ENCODE measurements at places on chromosomes 2 and 18.

- no peak for DNase-seq
Measured at GRCh38 chr2:113376253-113376912, 61.1 kb upstream of the ZNG1B start.

DNA sequence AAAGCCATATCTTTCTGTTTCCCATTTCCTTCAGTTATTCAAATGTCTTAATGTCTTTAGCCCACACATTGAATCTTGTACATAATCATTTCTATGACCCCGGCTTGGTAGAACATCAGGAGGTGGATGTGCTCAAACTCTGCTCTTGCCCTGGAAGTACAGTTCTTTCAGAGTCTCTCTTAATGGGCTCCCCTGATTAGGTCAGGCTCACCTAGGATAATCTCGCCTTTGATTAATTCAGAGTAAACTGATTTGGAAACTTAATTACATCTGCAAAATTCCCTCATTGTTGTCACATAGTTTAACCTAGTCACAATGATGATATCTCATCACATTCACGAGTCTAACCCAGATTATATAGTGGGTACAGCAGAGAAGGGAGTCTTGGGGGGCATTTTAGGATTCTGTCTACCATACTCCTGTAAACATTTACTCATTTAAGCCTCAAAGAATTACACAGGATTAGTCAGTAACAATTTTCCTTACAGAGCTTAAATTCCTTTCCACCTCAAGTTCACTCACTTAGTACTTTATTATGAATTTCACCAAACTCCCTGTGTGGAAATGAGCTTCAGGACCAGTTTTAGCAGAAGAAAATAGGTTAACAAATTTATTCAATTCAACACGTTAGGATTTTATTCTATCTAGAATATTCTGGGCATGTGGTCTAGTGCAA lies 135.5 kb downstream of the FHOD3 start:
- DNase-seq = no peak

DNA sequence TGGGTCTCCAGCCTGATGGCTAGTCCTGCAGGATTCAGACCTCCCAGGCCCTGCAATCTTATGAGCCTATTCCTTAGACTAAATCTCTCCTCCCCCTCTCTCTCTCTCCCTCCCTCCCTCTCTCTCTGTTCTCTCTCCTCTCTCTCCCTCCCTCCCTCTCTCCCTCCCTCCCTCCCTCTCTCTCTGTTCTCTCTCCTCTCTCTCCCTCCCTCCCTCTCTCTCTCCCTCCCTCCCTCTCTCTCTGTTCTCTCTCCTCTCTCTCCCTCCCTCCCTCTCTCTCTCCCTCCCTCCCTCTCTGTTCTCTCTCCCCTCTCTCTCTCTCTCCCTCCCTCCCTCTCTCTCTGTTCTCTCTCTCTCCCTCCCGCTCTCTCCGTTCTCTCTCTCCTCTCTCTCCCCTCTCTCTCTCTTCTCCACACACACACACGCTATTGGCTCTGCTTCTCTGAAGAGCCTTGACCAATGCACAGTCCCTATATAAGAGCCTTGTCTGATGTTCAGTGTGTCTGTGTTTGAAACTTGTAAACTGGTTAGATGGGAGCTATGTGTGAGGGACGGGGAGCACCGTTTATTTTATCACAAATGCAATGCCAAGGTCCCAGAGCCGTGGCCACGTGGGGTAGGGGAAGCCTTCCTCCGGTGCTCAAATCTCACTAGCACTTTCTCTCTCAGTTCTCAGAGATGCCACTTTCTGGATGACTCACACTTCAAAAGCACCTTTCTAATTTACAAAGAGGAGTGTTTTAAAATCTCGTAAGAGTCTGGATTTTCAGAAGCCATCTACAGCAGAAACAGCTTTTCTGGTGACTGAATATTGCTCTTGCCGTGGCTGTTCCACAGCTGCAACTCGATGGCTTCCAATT lies 9.4 kb upstream of the PRLH start:
- no peak for DNase-seq

GRCh38 chr2:203104273-203104672 lies 89.6 kb downstream of the NBEAL1 start:
- no peak for DNase-seq

GRCh38 chr2:191840921-191841320 lies 6.0 kb downstream of the CAVIN2 start:
- no peak for DNase-seq

DNA sequence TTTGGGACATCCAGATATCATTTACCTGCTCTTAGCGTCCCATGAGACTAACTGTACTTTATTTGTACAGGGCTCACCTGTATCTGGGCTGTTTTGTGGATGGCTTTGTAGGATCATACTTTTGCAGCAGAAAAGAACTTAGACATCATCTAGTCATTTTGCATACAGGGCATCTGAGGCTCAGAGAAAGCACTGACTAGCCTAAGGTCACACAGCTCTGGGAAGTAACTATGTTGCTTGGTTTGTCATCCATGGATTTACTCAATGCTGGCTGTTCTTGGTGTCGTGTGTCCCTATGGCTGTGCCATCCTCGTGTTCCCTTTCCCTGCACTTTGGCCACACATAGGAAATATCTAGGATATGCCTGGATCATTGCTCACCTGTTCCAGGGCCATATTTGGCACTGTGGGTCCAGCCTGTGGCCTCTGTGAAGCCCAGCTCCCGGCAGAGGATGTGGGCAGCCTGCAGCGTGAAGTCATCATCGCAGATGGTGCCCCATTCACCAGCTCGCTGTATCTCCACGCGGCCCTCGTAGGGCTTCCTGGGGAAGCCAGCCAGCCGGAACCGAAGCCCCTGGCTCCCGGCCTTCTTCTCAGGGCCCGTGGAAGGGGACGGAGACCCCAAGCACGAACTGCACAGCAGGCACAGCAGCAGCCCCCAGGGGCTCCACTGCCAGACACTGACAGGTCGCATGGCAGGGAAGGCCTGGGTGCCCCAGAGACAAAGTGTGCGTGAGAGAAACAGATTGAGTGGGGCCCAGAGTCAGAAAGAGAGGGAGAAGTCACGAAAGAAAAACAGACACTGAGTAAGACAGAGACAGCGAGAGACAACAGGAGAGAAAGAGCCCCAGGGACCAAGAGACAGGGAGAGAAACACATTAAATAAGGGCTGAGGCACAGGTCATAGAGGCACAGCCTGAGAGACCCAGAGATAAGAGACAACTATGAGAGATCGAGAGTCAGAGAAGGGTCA lies 1.5 kb downstream of the LOXL3 start:
- peak; percentile 47 for DNase-seq

GRCh38 chr18:22493940-22494339 lies 76.2 kb upstream of the CTAGE1 start:
- DNase-seq = no peak

DNA sequence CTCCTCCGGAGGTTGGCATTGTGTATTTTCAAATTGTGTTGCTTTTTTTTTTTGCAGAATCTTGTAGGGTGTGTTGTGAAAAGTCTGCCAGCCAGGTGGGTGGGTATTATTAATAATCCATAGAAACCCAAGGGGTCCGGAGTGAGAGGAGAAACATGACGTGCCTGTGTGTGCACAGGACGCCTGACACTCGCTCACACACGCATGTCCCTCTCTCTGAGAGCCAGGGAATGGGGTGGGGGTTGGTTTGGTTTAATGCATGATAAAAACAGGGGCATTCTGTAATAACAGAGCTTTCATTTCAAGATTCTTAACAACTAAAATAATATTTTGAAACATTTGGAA lies 224.8 kb downstream of the FAM210A start:
- no peak for DNase-seq

- DNase-seq = no peak
Measured at GRCh38 chr2:54099829-54100585, 15.4 kb upstream of the ACYP2 start.

GRCh38 chr2:196259507-196260481 lies 88.4 kb upstream of the STK17B start:
- no peak for DNase-seq

DNA sequence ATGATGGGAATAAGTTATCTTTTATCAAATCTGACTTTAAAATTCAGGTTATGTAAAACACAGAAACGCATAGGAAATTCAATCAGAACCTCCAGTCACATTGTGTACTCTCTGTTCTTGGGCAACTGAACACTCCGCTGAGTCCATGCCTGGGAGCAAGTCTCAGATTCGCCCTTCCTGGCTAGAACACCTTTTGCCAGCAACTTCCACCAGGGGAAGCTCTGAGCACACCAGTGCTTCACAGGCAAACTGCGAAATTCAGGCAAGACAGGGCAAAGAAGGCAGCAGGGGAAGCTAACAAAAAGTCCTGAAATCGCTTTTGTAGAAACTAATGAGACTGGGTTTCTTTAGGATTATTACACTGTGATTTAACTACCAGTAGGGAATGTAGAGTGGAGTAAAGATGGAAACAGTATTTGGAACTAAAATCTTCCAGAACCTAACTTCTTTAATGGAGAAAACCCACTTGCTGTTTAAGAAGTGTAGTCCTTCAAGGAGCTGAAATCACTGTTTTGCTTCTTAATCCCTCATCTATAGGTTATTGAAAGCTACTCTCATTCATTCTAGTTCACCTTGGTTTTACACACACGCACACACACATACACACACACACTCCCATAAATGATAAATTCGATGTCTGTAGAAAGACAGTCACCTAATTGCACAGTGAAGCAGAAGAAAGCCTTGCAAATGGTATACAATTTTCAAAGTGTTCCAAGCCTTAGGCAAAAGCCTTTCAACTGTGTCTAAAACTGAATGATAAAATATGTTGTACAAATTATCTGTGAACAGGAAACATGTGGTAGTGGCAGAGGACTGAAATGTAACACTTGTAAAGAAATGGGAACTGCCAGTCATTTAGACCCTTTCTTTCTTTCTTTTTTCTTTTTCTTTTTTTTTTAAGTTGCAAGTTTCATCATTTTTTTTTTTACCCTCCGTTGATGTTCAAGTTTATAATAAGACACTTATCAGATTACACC lies 214.5 kb downstream of the TMEM182 start:
- peak; percentile 65 for DNase-seq

GRCh38 chr18:26471826-26472225 lies 76.5 kb downstream of the KCTD1 start:
- DNase-seq = no peak

DNA sequence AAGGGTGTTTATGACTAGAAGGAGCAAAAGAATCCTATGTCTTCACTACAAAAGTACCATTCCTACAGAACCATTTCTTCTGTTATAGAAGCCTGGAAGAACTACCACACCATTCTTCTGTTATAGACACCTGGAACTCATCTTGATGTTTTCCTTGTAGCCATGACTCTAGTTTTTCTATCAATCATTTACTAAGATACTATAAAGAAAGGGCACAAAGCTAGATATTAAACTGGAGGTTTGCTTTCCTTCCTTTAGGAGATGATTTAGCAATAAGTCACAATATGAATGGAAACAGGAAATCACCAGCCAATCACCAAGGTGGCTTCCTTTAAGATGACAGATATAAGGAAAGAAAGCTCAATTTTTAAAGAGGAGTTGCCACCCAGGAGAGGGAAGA lies 100.3 kb upstream of the NEUROD1 start:
- no peak for DNase-seq

DNA sequence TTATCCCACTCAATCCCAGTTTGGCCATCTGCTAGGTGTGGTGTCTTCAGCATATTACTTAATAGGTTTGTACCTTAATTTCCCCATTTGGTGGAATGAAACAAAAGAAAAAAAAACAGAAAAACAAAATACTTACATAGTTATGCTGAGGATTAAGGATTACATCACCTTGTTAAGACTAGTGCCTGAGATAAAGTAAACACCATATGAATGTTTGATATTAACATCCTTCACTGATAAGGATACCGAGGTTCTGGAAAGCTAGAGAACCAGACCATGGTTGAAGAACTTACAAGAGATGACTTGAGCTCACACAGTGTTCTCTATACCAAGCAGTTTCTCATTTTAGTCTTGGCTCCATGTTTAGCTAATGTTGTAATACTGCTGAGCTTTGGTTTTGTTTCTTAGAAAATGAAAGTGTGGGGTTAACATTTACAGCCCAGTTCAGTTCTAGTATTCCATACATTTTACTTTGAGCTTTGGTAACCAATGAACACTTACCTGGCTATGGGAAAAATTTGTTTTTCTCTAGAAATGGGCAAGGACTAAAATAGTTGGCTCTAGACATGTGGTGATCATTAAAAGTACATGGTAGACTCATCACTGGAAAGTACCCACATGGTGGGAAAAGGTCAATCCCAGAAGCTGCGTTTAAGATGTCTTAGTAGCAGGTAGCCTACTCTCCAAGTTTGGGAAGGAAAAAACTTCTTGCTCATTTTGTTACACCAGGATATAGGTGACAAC lies 5.8 kb upstream of the GPD2 start:
- no peak for DNase-seq

DNA sequence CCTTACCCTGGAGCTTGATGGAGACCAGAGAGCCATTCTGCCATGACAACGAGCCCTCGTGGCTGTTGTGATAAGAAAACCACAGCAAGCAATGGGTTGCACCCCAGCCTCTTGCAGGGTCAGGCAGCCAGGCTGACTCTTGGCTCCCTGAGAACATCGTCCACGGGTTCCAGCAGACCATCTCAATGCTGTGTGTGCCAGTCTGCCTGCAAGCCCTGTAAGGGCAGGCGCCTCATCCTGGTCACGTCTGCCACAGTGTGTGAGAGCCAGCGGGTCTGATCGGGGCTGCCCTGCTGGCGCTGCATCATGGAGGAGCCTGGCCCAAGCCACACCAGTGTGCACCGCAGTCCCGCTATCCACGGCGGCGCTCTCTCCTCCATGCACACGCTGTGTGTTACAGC lies 71.0 kb upstream of the MGAT4A start:
- DNase-seq = peak; percentile 34

- no peak for DNase-seq
Measured at GRCh38 chr2:149400997-149401396, 70.6 kb downstream of the LYPD6 start.

DNA sequence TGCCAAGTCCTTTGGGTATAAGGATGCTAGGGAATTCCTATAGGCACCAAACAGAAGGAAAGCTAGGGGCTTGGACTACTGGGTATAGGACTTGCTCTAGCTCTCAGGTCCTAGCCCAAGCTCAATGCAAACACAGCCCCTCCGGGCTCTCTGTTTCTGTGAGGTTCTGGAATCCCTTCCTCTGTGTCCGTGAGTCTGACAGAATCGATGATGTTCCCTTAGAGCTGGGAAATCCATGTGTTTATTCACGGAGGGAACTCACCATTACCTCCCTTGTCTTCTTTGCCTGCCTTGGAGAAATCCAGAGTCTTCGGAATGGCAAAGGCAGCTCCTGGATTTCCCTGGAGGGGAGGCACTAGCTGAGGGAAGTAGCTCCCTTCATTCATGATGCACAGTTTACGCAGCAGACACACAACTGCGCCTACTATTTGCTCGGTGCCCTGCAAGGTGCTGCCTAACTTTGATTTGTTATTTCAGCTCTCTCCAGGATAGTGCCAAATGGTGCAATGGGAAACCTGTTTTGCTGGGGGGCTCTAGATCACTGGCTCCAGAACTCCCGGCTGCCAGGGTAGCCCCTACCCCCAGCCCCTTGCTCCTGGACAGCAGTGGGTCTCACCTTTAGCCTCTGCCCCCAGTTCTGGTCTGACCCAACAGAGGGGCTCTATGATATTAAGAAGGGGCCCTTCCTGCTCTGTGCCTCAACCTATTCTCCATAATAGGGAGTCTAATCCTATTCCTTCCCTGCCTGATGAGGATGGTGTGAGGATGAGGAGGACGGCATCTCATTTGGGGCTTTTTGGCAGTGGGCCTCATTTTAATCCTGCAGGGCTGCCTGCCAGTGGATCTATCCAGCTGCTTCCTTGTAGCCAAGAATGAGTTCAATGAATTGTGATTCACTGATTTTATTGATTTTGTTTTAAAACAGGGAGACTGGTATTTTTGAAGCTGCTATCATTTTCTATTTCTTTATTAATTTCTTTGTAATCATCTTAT lies 8.4 kb upstream of the PSMD1 start:
- no peak for DNase-seq
